COR-L47 (cell line): ENCODE measurements at places on chromosomes 3 and 15.

DNA sequence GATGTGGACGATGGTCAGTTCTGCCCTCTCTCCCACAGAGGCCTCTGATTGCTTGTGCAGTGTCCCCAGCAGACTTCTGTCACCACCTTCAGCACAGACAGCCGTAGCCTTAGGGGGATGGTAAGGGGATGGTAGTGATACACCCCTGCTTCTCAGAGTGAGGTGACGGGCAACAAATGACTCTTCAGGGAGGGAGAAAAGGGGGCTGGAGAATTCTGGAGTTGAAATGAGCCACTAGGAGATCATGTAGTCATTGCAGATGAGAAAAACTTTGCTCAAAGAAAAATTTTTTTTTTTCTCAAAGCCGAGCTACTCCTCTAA, 29.6 kb upstream of the TIMP4 start:
- no peak for DNase-seq

DNA sequence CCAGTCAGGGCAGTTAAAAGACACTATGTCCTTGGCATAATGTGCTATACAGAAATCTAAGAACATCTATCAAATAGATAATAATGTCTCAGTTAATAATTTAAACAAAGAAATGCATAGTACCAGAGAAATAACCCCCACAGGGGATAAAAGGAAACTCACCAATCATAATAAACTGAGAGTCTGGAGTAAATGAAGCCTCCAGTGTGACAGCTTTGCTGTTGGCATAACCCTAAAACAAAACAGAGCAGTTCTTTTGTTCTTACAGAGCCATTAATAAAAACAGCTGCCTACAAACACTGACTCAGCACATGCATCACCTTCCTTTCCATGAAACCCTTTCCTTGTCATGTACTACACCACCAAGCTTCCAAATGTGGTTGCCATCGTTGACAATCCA, 13.5 kb downstream of the PPM1M start:
- no peak for DNase-seq

- no peak for DNase-seq
These were observed 60.0 kb downstream of the AAGAB start for GRCh38 chr15:67194171-67195114.

GRCh38 chr15:90046911-90047392, 45.8 kb downstream of the ZNF710 start:
- no peak for DNase-seq

DNA sequence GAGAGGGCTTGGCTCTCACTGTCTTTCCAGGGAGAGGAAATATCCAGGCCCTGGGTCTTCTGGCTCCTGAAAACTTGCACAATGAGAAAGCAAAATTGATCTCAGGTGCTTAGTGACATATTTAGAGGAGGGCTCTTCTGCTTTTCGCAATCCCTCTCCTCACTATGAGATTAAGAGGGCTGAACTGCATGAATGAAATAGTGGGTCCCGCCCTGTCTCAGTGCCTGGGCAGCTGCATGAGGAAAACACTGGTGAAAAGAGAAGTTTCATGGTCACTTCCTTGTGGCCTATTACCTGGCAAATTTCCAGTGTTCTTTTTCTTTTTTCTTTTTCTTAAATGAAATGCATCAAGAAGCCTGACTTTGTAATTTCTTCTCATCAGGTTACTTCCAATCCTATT, 73.5 kb downstream of the TRAK1 start:
- DNase-seq = no peak
